ENCODE measurements at places on chromosomes 5 and 9. TPM values are rescaled to one million over a fixed set of nuclear protein-coding genes. Genes with fewer than 3 reads are reported as not detected.

DNA sequence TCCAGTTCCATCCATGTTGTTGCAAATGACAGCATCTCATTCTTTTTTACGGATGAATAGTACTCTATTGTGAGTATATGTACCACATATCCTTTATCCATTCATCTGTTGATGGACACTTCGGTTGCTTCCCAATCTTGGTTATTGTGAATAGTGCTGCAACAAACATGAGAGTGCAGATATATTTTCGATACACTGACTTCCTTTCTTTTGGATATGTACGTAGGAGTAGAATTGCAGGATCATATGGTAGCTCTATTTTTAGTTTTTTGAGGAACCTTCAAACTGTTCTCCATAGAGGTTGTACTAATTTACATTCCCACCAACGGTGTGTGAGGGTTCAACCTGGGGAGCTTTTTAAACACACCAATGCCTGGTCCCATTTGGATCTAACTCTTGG, 22.3 kb downstream of the GALNT12 start:
- H3K27me3 ChIP-seq = no peaks in the 10 kb centered on the region
- DNase-seq = no peak
- H3K36me3 ChIP-seq = no peaks in the 10 kb centered on the region
- no peak overlapping the region for H3K4me3 ChIP-seq

DNA sequence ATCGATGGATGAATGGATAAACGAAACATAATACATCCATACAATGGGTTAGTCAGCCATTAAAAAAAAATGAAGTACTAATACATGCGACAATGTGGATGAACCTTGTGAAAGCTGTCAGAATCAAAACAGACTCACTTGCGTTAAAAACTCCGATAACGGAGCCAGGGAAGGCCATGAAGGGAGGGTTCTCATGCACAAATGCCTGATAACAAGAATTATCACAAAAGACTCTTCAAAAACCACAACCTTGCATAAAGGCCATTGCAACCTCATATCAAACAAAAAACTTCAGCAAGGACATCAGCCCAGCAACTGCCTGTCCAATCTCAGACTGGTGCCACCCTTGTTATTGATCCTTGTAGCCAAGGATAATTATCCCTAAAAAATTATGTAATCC, 13.7 kb downstream of the ERMP1 start:
- H3K36me3 ChIP-seq = no peaks in the 10 kb centered on the region
- H3K4me1 ChIP-seq = no peaks in the 10 kb centered on the region
- no peak for DNase-seq
- H3K27ac ChIP-seq = no peak overlapping the region

DNA sequence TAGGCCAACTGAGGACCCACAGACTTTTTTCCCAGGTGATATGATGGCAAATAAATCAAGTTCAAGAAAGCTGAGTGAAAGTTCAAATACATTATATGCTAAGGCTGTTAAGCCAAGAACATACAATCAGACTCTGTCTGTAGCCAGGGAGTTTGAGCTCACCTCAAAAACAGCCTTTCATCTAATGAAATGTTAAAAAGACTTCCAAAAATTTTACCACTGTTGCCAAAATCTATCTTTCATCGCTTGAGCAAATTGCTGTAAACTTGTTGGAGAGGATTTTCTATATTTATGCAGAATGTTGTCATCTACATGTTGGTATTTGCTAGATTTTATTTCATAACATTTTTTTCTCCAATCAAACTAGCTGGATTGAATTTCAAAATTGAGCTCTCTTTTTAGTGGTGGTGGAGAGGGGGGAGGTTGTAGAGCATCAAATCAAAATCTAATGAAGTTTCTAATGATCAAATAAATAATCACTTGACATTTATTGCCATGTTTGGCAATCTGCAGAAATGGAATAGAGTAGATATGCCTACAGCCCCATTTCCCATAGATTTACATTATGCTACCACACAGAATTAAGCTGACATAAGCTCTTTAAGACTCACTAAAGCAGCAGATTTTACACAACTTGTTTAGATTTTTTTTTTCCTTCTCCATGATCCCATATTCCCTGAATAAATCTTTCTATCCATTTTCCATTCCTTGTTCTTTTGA, 828.9 kb upstream of the ZNF608 start:
- peaks cover 16% of the 10 kb centered on the region for H3K4me1 ChIP-seq
- no peaks in the 10 kb centered on the region for H3K36me3 ChIP-seq

GRCh38 chr5:10424124-10424731, 17.5 kb upstream of the ROPN1L start:
- peak; percentile 52 for DNase-seq
- H3K27me3 ChIP-seq = no peaks in the 10 kb centered on the region
- no peak overlapping the region for H3K27ac ChIP-seq
- H3K4me3 ChIP-seq = no peak overlapping the region
- no peaks in the 10 kb centered on the region for H3K36me3 ChIP-seq

GRCh38 chr5:78627766-78628165, 20.8 kb downstream of the LHFPL2 start:
- no peaks in the 10 kb centered on the region for H3K36me3 ChIP-seq
- DNase-seq = no peak
- H3K27me3 ChIP-seq = no peaks in the 10 kb centered on the region

CTNND2 gene
- 27.7 TPM for polyA plus RNA-seq

SH3TC2 gene
- 1.3 TPM for polyA plus RNA-seq

FAXDC2 gene
- 28.5 TPM for polyA plus RNA-seq

RNF208 gene
- 3.3 TPM for polyA plus RNA-seq
